GDM1 (cell line): ENCODE measurements at places on chromosomes 7 and 10.
A peak's percentile ranks its signal among the peaks of the same experiment; 100 is the strongest.

DNA sequence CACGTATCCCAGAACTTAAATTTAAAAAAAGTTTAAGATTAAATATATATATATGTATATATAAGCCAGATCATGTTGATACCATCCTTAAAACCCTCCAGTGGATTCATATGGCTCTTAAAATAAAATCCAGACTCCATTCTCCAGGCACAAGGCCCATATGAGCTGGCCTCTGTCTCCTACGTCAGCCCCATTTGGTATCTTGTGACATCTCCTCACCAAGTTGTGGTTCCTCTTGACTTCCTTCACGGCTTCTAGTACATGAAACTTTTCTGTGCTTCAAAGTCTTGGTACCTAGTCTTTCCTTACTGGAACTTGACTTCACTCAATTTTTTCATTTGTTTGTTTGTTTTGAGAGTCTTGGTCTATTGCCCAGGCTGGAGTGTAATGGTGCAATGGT is 61.3 kb downstream of the PRLHR start:
- DNase-seq, result no peak

- no peak for DNase-seq
Observed at GRCh38 chr7:132458729-132459128, 117.5 kb downstream of the PLXNA4 start.

GRCh38 chr7:95675016-95675415 is 78.7 kb upstream of the PDK4 start:
- DNase-seq, result no peak

GRCh38 chr10:54940418-54940817 is 139.4 kb upstream of the PCDH15 start:
- no peak for DNase-seq

DNA sequence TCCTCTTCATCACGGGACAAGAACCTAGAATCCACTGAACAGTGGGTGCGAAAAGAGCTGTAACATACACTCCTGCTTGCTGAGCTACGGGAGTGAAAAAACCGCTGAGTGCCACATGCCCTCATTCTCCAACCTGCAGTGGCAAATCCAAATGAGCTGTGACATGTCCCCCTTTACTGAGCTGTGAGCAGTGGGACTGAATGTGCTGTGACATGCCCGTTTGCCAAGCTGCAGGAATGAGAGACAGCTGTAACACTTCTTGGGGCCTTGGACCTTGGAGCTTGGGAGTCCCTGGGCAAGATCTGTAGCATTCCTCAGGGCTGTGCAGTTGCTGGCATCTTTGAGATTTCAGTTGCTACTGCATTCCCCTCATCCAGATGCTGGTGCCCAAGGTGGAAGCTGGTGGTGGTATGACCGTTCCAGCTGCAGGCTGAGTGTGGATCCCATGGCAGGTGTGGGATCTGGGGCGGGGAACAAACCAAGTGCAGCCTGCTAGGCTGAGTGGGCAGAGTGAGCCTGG is 85.0 kb downstream of the TMEM106B start:
- DNase-seq, result no peak

- DNase-seq, result no peak
Observed at GRCh38 chr10:124225029-124225466, 131.7 kb upstream of the CHST15 start.

- DNase-seq, result no peak
Observed at GRCh38 chr7:157445246-157445955, 108.6 kb downstream of the DNAJB6 start.

DNA sequence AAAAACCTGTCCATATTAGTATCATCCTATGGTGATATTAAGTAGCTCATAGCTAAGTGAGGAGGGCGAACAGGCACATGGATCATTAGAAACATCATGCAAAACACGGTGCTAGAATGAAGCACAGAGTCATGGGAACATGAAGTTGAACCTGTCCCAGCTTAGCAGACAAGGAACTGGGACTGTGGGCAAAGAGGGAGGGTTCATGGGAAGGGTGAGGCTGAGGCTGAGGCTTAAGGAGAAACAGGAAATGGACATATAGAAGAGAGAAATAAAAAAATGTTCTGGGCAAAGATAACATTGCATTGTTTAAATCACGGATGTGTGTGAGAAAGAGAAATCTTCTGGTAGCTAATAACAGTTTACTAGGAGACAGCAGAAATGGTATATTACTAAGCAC is 708.1 kb downstream of the GRID1 start:
- no peak for DNase-seq

GRCh38 chr7:1159891-1160669 is at the start of gene ZFAND2A:
Gene ZFAND2A (minus strand): TSS chr7:1160196. CDS start chr7:1158212, 1,984 bp downstream.
- peak; percentile 98 for DNase-seq

DNA sequence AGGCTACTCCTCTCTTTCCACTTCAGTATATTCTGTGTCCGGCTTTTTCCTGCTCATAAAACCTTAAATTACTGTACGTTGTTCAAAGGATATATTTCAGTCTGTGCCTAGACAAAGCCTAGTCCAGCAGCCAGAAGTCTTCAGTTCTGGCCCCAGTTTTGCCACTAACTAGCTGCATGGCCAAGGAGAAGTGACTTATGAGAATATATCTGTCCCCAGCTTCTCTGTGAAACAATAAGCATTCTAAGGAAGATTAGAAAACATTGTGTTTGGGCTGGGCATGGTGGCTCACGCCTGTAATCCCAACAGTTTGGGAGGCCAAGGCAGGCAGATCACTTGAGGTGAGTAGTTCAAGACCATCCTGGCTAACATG is 105.0 kb upstream of the HDAC9 start:
- DNase-seq, result no peak

DNA sequence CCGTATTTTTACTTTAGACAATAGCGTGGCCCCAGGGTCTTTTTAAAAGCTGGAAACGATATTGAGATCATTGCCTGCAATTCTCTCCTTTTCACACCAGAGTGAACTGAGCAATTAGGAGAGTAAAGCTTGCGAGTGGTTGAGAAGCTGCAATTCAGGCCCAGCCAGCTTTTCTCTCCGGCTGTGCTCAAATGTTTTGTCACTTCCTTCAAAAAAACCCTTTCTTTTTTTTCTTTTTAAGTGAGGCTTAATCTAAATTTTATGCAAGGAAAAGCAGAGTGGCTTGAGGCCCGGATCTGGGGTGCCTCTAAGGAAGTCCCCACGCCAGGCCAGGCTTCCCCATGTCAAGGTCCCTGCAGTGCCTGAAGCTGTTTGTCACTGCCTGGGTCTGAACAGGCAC is 433.9 kb downstream of the GLRX3 start:
- no peak for DNase-seq
